NCI-H446 treated with DMSO at 0.1 percent for 48 hours (cell line): ENCODE measurements at places on chromosomes 6 and 20.

GRCh38 chr6:43464337-43464736 lies 9.0 kb upstream of the DLK2 start:
- no peak for DNase-seq

DNA sequence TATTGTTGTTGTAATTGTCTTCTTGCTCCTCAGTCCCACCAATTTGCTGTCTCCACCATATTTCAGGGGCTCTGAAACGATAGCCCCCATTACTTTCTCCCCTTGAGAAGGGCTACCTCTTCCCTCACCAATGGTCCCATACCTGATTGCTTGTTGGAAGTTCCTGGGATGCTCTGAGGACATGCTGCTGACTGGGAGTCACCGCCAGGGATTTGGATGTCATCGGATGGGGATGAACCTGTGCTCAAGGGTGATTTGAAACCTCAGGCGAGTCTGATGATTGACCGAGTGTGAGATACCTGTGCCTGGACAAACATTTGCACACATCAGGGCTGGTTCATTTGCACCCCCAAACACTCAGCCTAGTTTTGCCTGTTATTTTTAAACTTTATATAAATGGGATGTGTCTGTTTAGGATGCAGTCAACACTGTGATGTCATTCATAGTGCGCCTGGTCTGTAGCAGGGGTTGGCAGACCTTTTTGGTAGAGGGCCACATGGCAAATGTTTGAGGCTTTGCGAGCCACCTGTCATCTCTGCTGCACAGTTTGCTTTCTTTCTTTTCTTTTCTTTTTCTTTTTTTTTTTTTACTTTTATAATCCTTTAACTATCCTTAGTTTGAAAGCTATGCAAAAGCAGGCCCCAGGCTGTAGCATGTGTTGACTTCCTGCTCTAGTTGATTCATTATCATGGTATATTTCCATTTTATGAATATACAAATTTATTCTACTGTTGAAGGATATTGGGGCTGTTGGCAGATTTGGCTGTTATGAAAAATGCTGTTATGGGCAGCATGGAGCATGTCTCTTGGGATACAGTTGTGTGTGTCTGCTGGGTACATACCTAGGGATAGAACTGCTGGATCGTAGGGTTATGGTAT lies 118.5 kb upstream of the PHACTR3 start:
- no peak for DNase-seq

GRCh38 chr6:40881501-40881900 lies 157.5 kb downstream of the UNC5CL start:
- no peak for DNase-seq

DNA sequence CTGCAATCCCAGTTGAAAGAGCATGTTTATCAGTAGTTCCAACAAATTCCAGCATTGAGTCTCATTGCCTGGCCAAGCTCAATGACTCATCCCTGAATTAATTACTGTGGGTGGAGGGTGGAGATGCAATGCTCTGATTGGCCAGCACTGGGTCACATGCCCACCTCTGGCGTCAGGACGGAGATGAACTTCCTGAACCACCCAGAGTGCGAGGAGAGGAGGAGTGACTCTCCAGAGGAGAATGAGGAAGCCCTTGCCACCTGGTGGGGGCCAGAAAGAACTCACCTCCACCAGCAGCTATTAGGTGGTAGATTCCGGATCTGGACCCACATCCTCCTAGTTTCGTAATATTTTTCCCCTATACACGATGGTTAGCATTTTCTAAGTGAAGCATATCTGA lies 283.9 kb downstream of the TBC1D7 start:
- no peak for DNase-seq

DNA sequence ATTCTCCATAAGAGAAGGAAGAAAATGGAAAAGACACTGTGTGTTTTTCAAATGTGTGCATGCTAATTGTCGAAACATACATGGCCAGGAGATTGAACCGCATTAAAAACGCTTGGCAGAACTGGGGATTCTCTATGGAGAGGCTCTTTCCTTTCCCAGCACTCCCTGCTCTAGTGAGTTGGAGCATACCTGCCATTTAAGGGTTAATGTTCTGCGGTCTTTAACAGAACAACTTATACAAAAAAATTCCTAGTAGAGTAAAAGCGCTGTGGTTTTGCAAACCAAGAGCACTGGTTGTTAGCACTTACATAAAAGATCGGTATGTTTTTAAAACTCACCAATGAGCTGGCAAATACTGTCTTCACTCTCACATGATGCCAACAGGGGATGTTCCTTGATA lies 1.5 kb downstream of the TAGAP start:
- no peak for DNase-seq

DNA sequence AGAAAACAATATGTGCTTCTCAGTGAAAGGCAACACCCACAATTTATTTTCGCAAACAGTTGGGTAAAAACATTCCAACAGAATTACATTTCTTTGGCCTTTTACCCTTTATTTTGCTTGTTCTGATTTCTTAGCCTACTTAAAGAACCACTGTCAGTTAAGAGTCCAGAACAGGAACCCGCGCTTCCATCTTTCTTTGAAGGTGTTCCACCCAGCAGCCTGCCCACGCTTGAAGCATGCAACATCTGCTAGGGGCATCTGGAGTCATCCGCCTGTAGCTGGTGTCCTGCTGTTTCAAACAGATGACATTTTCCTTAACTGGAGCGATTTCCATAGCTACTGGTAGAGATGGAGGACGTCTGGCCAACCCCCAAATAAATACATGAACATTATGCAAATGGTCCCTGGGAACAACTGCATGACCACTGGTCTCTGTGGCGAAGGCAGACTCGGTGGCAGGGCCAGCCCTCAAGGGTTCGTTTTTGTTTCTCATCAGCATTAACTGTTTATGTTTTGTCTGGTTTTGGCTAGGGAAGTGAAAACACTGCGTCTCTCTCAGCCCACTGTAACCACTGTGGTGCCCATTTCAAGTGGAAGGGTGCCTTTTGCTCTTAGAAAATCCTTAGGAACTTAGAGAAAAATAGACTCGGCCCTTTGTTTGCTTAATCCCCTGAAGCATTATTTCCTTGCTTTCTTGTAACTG lies 51.6 kb downstream of the LAMA4 start:
- DNase-seq = no peak

GRCh38 chr6:141050471-141050870 lies 1082.3 kb upstream of the GJE1 start:
- DNase-seq = no peak

- no peak for DNase-seq
Observed at GRCh38 chr6:100913400-100914276, 32.5 kb upstream of the ASCC3 start.

- DNase-seq = no peak
Observed at GRCh38 chr20:15986690-15987089, 586.6 kb downstream of the KIF16B start.

DNA sequence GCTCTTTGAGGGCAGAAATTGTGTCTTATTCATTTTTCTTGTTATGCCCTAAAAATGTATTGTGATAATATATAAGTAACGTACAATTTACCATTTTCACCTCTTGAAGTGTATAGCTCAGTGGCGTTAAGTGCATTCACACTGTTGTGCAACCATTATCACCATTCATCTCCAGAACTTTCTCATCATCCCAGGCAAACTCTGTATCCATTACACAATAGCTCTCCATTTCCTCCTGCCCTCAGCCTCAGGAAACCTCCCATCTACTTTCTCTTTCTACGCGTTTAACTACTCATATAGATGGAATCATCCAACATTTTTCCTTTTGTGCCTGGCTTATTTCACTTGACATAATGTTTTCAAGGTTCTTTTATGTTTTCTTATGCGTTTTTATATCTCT lies 184.6 kb downstream of the ESR1 start:
- DNase-seq = no peak

- no peak for DNase-seq
Observed at GRCh38 chr6:116424001-116424400, 37.2 kb upstream of the CALHM6 start.

GRCh38 chr6:5152460-5152859 lies 67.3 kb downstream of the PPP1R3G start:
- no peak for DNase-seq

GRCh38 chr6:170584954-170585498 lies 589 bp upstream of the PDCD2 start:
- DNase-seq = no peak

DNA sequence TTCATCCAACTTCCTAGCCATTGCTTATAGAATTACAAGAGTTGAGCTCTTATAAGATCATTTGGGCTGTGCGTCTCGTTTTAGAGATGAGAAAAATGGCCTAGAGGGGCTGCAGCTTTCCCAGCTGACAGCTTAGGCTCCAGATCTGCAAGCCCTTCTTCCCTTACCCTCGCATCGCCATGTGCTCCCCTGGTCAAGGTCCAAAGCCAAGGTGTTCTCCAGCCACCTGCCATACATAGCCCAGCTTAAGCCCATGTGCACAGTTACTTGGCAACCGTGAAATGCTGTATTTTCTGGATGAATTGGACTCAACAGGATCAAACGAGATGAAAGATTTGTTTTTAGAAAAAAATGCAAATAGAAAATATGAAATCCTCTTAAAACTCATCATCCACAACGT lies 7.9 kb downstream of the MAP3K4 start:
- no peak for DNase-seq

DNA sequence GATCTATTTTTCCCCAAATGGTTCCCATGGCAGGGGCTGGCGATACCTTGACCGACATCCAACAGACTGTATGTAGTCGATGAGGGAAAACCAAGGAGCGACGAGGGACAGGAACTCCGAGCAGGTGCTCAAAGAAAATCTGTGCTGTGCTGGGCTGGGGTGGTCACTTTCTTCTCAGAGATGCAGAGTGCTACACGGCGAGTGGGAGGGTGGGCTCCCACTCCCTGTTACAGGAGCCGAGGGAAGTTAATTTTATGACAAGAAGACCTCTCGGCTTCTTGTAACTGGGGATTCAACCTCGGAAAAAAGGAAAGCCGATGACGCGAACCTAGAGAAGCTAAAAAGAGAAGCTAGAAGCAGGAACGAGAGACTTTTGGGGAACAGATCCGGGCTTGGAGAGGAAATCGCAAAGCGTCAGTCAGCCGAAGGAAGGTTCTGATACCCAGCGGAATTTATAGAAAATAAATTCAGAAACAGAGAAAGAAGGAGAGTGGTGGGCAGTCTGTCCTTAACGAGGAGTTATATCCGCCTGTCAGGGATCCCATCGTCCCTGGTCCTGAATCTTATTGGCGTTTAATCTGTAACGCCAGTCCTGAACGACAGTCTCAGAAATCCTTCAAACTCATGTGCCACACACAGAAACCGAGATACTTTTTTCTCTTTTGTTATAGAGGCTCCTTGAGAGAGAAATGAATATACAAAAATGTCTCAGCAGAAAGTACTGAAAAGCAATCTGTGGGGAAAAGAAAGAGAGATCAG lies 84.6 kb upstream of the ZNF322 start:
- DNase-seq = no peak

- no peak for DNase-seq
Observed at GRCh38 chr6:136149311-136149710, 100.8 kb downstream of the MTFR2 start.

DNA sequence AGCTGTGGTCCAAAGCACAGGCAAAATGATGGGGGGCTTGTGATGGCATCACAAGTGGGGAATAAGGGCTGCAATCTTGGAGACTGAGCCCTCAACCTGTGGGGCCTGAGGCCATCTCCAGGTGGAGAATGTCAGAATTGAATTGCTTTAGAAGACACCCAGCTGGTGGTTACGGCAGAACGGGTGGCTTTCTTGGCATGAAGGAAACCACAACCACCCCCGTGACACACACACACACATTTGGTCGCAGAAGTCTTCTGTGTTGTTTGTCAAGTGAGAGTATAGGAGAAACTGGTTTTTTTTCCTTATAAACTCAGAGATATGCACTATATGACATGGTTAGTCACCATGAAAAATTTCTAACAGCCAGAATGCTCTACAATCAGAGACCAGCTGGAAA lies 139.5 kb upstream of the CDH4 start:
- no peak for DNase-seq

GRCh38 chr20:24675651-24676352 lies 206.4 kb downstream of the SYNDIG1 start:
- no peak for DNase-seq

GRCh38 chr6:155880900-155881299 lies 425.3 kb upstream of the NOX3 start:
- no peak for DNase-seq
